ENCODE measurements at places on chromosomes 1 and 21.

- no peak for DNase-seq
Measured at GRCh38 chr21:18174370-18174769, 70.3 kb upstream of the CHODL start.

GRCh38 chr1:39499668-39500067, 8.2 kb downstream of the BMP8A start:
- DNase-seq: no peak

DNA sequence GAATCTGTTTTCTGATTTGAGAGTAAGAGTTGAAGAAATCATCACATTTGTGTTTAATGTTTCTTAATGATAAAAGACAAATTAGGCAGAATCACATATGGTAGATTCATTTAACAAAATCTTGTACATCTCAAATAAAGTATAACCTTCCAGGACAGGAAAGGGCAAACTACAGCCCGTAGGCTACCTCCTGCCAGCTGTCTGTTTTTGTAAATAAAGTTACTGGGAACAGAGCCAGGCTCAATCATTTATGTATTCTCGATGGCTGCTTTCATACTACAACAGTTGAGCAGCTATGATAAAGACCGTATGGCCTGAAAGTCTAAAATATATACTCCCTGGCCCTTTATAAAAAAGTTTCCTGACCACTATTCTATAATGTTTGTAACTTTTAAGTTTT, 204.1 kb downstream of the COL24A1 start:
- DNase-seq: no peak

DNA sequence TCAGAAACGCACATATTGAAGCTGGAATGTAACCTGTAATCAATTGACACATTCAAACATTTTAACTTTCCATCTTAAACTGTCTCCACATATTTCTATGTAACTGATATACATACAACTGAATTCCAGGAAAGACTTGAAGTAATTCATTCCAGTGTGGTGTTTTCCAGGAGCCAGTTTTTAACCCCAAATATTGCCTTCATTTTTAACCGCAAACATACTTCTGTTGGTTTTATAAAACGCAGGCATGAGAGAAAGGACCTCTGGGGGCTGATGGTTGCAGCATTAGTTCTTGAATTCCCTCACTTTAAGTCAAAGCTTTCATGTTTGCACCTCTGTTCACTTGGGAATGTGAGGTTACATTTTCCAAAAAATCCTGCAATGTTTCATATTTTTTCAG, 204.1 kb downstream of the CRB1 start:
- no peak for DNase-seq

DNA sequence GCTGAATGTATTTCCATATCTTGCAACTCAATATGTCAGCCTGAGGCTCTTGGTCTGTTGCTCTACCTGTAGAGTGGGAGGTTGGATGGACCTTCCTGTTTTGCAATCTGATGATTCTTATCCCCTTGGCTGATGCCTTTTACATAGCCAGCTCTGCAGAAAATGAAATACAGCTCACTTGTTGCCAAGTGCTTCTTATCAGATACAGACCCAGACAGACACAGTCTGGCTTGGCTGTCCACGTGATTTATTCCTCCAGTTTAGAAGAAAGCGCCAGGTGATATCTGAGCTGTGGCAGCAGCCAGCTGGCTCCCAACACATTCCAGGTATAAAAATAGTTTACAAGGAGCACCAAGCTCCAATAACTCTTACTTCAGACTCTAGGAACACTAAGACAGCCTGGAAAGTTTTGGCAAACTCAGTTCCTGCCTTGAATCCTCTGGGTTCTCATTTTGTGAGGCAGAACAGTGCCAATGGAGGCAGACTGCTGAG, 479.2 kb upstream of the USP24 start:
- DNase-seq: no peak

DNA sequence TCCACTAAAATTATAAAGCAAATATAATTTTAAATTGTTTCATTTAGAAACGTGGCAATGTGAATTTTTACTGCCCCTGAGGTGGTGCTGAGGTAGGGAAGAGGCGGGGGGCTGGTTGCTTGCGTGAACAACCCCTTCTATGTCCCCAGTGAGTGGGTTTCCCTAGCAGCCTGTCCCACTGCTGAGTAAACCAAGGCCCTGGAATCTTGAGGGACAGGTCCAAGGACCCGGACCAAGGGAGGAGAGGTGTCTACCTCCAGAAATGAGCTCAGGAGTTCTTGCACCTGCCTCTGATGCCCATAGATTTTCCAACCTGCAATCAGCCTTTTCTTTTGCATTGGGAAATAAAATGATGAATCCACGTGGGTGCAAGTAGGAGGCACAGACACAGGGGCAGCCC, 649 bp upstream of the LDLRAD1 start:
- no peak for DNase-seq

- no peak for DNase-seq
Measured at GRCh38 chr1:74222701-74223100, 12.5 kb upstream of the TNNI3K start.

GRCh38 chr1:200483491-200484143, 73.8 kb upstream of the ZNF281 start:
- no peak for DNase-seq

GRCh38 chr1:207241164-207241934, 80.1 kb upstream of the CD55 start:
- no peak for DNase-seq

DNA sequence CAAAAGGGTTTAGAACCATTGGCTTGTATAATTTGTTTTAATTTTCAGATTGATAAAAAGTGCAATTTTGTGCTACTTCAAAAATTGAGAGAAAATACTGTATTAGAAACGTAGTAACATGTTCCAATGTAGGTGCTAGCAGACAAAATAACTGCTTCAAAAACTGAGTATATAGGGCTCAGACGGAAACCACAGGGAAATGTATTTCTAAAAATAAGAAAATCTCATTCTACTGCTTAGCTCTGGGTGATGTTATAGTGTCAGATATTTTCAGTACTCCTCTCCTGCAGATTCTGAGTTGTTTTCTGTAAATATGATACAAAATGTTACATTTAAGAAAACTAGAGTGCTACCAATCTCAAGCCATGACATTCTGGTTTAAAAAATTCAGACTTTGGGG, 55.4 kb downstream of the KCNK2 start:
- no peak for DNase-seq

GRCh38 chr1:208207388-208208131, 36.6 kb downstream of the PLXNA2 start:
- no peak for DNase-seq
